Vagina (tissue), 2 donors: ENCODE measurements at places on chromosomes 3 and 15. TPM values are rescaled to one million over a fixed set of nuclear protein-coding genes. Genes with fewer than 3 reads are reported as not detected.

SLC22A13 gene
- not detected for total RNA-seq

CORO2B gene
- total RNA-seq, result 4.7 TPM

CYB561D2 gene
- total RNA-seq, result 11.5 TPM

CLRN1 gene
- total RNA-seq, result not detected

PRRT3 gene
- 1.7 TPM for total RNA-seq

DNA sequence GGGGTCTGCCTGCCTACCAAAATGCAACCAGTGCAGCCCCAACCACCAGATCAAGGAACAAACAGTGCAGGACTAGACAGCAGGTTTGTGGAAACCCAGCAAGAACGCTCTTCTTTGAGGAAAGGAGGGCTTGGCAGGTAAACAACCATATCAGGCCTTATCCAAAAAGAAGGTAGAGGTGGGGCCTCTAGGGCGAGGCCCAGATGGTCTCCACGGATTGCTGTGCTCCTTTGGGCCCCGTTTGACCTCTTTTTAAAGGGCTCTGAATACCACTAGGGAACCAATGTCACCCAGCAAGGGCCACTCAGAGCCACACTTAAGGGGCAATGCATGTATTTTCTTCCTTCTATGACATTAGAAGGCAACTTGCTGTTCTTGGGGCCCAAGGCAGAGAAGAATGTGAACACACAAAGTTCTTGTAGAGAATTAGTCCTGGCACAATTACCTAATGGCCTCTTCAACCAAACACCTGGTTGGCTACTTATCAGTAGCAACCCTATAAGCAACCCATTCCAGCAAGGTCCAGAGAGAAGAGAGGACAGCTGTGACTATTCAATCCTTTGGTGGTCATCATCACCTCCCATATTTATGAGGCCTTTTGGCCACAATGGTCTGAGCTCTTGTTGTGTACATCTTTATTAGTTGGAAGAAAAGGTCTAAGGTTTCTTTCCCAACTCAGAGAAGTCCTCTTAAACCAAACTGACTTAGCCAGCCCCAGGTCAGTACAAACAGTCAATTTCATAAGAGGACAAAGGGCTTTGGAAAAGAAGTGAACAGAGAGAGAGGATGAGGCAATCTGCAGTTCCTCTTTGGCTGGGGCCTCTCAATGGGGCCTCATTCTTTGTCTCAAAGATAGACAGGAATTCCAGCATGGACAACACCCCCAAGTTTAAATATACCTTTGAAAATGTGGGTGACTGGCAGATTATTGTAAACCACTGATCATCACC, 36.0 kb downstream of the FOXP1 start:
- H3K27me3 ChIP-seq, result no peaks in the 10 kb centered on the region
- no peak overlapping the region for H3K27ac ChIP-seq
- no peak for DNase-seq
- H3K4me3 ChIP-seq, result no peak overlapping the region
- peaks cover 11% of the 10 kb centered on the region for H3K4me1 ChIP-seq

GRCh38 chr3:36362973-36363372, 17.3 kb upstream of the STAC start:
- no peaks in the 10 kb centered on the region for H3K4me1 ChIP-seq
- DNase-seq, result no peak
- no peak overlapping the region for H3K4me3 ChIP-seq
- H3K36me3 ChIP-seq, result no peaks in the 10 kb centered on the region

GRCh38 chr15:95715116-95715903, 615.2 kb upstream of the NR2F2 start:
- no peak overlapping the region for H3K4me3 ChIP-seq
- no peaks in the 10 kb centered on the region for H3K4me1 ChIP-seq
- no peak for DNase-seq
- H3K27ac ChIP-seq, result no peak overlapping the region

DNA sequence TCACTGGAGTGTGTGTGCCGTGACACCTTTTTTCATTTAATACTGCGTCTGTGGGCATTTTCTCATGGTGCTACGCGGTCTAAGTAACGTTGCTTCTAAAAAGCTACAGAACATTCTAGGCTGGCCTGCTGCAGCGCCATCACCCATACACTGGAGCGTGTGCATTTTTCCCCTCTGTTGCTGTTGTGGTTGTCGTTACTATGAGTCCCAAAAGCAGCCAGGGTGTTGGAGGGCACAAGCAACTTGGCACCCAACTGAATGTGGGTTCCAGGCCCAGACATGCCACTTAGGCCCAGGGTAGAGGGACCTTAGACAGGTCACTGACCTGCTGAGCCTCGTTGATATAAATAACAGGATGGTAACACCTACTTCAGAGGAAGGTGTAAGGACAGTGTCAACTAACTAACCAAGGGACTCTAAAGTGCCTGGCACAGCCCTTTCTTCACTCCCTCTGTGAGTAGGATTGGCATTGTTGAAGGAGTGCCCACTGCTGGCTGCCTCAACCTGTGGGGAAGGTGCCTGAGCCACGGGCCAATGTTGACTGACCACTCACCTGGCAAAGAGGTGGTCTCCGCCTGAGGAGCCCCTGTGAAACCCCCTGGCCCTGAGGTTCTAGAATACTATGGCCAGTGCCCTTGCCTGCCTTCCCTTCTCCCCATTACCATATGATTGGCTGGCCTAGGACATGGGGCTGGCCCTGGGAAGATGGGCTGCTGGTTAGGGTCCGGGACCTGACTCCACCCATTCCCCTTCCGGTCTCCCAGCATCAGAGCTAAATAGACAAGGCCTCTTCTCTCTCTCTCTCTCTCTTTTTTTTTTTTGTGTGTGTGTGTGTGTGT, 3.5 kb downstream of the CSK start:
- no peak overlapping the region for H3K4me3 ChIP-seq
- peak overlapping the region; percentile 79 for H3K27ac ChIP-seq
- H3K4me1 ChIP-seq, result peaks cover 93% of the 10 kb centered on the region
- DNase-seq, result no peak
- H3K27me3 ChIP-seq, result no peaks in the 10 kb centered on the region

- no peak overlapping the region for H3K4me3 ChIP-seq
- H3K4me1 ChIP-seq, result peaks cover 12% of the 10 kb centered on the region
- H3K27ac ChIP-seq, result no peak overlapping the region
- no peak for DNase-seq
- no peaks in the 10 kb centered on the region for H3K36me3 ChIP-seq
These were observed 28.2 kb downstream of the BDH1 start for GRCh38 chr3:197527569-197527968.

DNA sequence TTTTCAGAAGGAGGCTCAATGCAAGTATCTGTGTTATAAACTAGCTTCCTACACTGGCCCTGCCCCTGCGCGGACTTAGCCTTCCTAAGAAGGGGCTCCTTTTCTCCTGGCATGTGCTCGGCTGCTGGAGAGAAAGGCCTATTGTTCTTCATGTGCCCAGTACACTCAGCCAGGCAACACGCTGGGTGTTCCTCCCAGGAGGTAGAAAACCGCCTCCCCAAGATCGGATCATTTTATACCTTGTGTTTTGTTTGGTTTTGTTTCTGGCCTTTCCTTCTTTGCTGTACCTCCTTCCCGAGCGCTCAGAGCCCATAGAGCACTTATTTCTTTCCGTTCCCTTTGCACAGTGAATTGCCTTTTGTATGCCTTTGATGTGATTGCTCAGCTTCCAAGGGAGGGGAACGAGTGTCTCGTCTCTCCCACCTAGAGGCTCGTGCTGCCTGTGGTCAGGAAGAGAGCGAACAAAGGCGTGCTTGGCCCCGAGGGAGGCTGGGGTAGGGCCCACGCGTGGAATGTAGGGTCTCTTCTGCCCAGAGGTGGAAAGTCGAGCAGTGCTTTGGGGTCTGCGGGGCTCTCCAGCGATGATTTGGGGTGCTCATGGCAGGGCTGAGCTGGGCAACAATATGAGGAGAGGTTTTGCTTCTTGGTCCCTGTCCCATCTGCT, 30.0 kb downstream of the CCNL1 start:
- no peaks in the 10 kb centered on the region for H3K36me3 ChIP-seq
- H3K4me1 ChIP-seq, result peaks cover 33% of the 10 kb centered on the region
- H3K27me3 ChIP-seq, result no peaks in the 10 kb centered on the region
- DNase-seq, result no peak

DNA sequence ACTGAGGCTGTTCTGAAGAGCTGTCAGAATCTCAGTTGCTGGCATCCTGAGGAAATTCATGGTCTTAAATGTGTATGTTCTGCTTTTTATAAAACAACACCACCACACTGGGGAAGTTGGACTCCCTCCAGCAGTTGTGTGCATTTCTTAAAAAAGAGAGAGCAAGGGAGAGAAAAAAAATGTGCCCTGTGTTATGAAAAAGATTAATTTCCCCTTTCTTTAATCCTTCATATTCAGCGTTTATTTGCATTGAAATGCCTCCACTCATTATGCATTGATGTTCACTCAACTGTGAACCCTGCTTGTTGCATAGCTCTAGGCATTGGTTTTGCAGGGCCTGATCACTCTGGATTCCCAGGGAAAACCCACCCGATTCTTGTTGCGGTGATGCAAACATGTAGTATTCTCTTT, 4.4 kb upstream of the ZNF609 start:
- peaks cover 22% of the 10 kb centered on the region for H3K4me1 ChIP-seq
- H3K4me3 ChIP-seq, result no peak overlapping the region
- H3K36me3 ChIP-seq, result no peaks in the 10 kb centered on the region
- H3K27ac ChIP-seq, result no peak overlapping the region

DNA sequence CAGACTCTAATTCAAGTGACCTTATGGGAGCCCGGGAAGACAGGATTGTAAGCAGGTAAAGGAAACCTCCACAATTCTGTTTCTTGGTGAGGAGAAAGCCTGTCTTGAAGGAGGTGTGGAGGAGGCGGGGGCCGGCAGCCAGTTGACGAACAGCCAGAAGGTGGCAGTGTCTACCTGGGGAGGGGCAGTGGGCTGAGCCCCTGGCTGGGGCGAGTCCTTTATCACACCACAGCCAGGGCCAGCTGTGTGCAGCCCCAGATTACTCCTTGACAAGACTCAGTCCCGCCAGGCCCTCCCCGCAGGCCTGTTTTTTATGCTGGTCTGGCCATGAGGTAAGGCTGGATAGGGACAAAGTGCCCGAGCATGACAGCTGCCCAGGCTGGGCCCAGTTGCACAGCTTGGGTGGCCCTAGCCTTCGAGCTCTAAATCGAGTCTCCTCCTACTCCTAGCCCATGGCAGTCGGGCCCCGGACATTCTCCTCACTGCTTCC, 40.9 kb upstream of the IDH2 start:
- no peaks in the 10 kb centered on the region for H3K27me3 ChIP-seq
- no peak overlapping the region for H3K27ac ChIP-seq
- H3K4me1 ChIP-seq, result no peaks in the 10 kb centered on the region
- H3K36me3 ChIP-seq, result no peaks in the 10 kb centered on the region
- no peak overlapping the region for H3K4me3 ChIP-seq

- H3K27ac ChIP-seq, result no peak overlapping the region
- no peaks in the 10 kb centered on the region for H3K27me3 ChIP-seq
- DNase-seq, result no peak
- H3K36me3 ChIP-seq, result no peaks in the 10 kb centered on the region
- no peak overlapping the region for H3K4me3 ChIP-seq
- H3K4me1 ChIP-seq, result no peaks in the 10 kb centered on the region
These were observed 48.6 kb downstream of the FOXL2 start for GRCh38 chr3:138898301-138898700.

GRCh38 chr15:71093054-71094024, 21.9 kb upstream of the THSD4 start:
- H3K27me3 ChIP-seq, result no peaks in the 10 kb centered on the region
- H3K36me3 ChIP-seq, result no peaks in the 10 kb centered on the region
- no peak overlapping the region for H3K27ac ChIP-seq
- H3K4me3 ChIP-seq, result no peak overlapping the region
- DNase-seq, result peak; percentile 77
- peaks cover 10% of the 10 kb centered on the region for H3K4me1 ChIP-seq

DNA sequence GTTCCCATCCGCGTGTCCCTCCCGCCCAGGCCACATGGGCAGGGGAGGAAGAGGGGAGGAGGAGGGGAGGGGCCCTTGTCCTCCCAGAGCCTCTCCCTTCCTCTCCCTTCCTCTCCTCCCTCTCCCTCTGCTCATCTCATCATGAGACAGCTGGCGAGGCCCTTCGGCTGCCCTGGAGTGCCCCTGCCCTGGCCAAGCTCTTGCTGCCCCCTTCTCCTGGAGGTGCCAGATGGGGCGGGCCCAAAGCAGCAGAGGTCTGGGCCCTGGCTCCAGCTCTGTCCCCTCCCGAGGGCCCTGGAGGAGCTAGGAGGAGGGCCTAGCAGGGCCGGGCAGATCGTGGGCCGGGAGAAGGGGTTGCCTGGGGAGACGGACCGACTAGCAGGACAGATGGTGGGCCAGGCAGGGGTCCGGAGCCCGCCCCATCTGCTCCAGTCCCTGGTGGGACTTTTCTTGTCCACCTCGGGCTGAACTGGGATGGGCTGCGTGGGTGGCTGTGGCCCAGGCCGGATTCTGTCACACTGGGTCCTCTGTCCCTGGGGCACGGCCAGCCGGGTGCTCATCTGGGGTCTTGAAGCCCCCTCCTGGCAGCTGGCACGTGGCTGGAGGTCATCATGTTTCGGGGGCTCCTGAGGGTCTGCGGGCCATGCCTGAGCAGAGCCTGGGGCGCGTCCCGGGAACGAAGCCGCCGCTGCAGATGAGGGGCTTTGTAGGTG, 183.4 kb downstream of the GOLGA6L6 start:
- DNase-seq, result no peak
- no peaks in the 10 kb centered on the region for H3K36me3 ChIP-seq
- H3K4me1 ChIP-seq, result no peaks in the 10 kb centered on the region

DNA sequence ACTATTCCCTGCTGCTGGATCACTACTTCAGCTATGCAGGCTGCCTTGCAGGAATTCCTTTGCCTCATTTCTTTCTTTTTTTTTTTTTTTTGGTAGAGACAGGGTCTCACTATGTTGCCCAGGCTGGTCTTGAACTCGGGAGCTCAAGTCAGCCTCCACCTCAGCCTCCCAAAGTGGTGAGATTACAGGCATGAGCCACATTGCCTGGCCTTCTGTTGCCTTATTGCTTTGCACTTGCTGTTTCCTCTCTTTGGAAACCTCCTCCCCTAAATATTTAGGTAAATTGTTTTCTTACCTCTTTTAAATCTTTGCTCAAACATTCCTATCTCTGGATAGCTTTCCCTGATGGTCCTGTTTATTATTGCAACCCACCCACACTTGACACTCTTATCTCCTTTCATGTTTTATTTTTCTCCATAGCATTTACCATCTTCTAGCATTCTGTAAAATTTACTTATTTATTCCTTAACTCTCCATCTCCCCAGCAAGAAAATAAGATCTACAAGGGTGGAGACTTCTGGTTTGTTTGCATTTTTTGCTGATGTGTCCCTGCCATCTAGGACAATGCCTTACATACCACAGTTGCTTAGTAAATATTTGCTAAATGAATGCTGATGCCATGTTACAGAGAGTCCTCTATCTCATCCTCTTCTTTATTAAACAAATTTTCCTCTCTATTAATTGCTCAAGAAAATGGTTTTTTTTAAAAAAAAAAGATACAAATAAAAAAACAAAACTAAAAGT, 134.8 kb downstream of the P2RY1 start:
- H3K27ac ChIP-seq, result no peak overlapping the region
- DNase-seq, result no peak
- H3K36me3 ChIP-seq, result no peaks in the 10 kb centered on the region
- H3K4me1 ChIP-seq, result peaks cover 9% of the 10 kb centered on the region
